ENCODE measurements at places on chromosomes 6 and 20. TPM values are rescaled to one million over a fixed set of nuclear protein-coding genes. Genes with fewer than 3 reads are reported as not detected.

ELOVL2 gene
- total RNA-seq: 56.3 TPM

RAET1L gene
- 1.4 TPM for total RNA-seq

DLGAP4 gene
- total RNA-seq: 0.57 TPM

PRSS16 gene
- 0.33 TPM for total RNA-seq

CALHM4 gene
- total RNA-seq: not detected

IL17F gene
- total RNA-seq: not detected

PACSIN1 gene
- total RNA-seq: not detected

FLRT3 gene
- 32.3 TPM for total RNA-seq

SNAP25 gene
- total RNA-seq: not detected

MCM8 gene
- total RNA-seq: 15.9 TPM

ZBTB12 gene
- 0.67 TPM for total RNA-seq

DDO gene
- total RNA-seq: 0.89 TPM

SIRPB2 gene
- not detected for total RNA-seq

TMEM170B gene
- 6.9 TPM for total RNA-seq

OPRM1 gene
- not detected for total RNA-seq

TBXT gene
- total RNA-seq: not detected

DNMT3B gene
- total RNA-seq: 6.6 TPM

ARMC2 gene
- total RNA-seq: 0.96 TPM

HLA-DRB5 gene
- not detected for total RNA-seq

COL11A2 gene
- total RNA-seq: 2.6 TPM

MATN4 gene
- total RNA-seq: not detected

MPIG6B gene
- not detected for total RNA-seq

TENT5A gene
- total RNA-seq: 16.4 TPM

PXMP4 gene
- total RNA-seq: 1.5 TPM

PRKN gene
- 0.07 TPM for total RNA-seq

ZSCAN31 gene
- total RNA-seq: 26.2 TPM

MEI4 gene
- not detected for total RNA-seq

LHFPL5 gene
- total RNA-seq: not detected

KHDRBS2 gene
- not detected for total RNA-seq

OR2B6 gene
- total RNA-seq: not detected

TFAP2D gene
- not detected for total RNA-seq

GPR63 gene
- total RNA-seq: 0.10 TPM

MLN gene
- total RNA-seq: not detected

SLC22A16 gene
- not detected for total RNA-seq

LTV1 gene
- total RNA-seq: 41.6 TPM

MAK gene
- not detected for total RNA-seq

C6orf15 gene
- total RNA-seq: 0.91 TPM

SLA2 gene
- not detected for total RNA-seq

AP5S1 gene
- 24.6 TPM for total RNA-seq

LY6G6F gene
- total RNA-seq: not detected

DUSP15 gene
- total RNA-seq: 1.9 TPM

TRIM26 gene
- 44.3 TPM for total RNA-seq

MAPK13 gene
- total RNA-seq: 0.37 TPM

Data from MG63 (cell line).